NCI-H1417 (cell line): ENCODE measurements at places on chromosomes 2 and 18.

DNA sequence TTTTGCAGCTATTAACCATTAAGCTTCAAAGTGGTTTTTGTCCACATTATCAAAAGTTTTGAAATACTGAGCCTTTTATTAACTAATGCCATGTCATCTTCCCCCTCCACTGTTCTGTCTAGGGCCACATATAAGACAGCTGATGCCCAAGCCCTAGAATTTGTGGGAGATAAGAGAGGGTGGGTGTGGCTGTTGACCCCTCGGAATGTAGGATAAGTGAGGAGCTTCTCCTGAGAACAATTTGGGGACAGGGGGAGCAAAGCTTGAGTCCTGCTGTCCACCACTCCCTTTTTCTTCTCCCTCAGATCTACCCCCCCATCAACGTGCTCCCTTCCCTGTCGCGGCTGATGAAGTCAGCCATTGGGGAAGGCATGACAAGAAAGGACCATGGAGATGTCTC lies 14.3 kb upstream of the ANKRD53 start:
- DNase-seq, result no peak

- DNase-seq, result no peak
Measured at GRCh38 chr2:7071154-7071553, 153.9 kb downstream of the RNF144A start.

GRCh38 chr18:76505614-76506013 lies 10.6 kb upstream of the ZNF516 start:
- DNase-seq, result no peak

DNA sequence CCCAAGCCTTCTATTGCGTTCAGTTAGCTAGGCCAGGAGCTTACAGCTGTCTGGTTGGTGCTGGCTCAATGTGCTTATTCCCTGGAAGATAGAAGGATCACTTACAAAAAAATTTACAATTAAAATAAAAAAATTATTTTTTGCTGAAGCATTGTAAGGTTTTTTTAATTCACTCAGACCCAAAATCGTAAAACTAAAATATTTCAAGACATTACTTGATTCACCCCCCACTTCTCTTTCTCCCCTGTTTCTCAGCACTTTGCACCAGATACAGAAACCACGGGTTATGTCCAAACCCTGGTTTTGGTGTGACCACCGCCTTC lies 911 bp upstream of the PTPRM start:
- no peak for DNase-seq

- no peak for DNase-seq
Measured at GRCh38 chr2:196537311-196537710, 102.2 kb upstream of the CCDC150 start.

DNA sequence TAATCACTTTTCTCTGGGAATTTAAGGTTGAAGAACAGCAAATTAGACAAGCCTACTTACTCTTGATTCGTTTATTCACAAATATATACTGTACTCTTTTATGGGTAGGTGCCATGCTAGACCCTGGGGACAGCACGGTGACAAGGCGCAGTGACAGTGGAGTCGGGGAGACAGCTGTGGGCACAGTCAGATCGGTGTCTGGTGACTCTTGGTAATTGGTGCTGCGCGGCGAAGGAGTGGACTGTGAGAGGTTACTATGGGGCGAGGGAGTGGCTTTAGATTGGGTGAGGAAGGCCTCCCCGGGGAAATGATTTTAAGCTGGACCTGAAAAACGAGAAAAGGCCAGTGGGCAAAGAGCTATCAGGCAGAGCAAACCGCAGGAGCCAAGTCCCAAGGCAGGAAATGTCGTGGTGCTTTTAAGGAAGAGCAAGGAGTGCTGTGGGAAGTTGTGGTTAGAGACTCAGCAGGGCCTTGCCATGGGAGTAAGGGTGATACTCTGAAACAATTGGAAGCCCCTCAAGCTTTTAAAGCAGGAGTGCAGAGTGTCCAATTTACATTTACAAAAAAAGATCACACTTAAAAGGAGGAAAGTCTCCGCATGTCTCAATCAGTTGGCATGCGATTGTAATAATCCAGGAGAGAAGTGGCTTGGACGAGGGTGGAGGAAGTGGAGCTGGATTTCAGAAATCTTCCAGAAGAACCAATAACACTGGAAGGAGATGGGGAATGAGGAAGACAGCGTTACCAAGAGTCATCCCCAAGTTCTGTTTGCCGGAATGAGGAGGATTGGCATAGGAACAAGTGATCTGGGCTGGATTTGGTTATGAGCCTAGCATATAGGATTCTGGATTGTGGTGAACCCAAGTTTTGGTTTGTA lies 36.1 kb upstream of the TXNDC2 start:
- no peak for DNase-seq

DNA sequence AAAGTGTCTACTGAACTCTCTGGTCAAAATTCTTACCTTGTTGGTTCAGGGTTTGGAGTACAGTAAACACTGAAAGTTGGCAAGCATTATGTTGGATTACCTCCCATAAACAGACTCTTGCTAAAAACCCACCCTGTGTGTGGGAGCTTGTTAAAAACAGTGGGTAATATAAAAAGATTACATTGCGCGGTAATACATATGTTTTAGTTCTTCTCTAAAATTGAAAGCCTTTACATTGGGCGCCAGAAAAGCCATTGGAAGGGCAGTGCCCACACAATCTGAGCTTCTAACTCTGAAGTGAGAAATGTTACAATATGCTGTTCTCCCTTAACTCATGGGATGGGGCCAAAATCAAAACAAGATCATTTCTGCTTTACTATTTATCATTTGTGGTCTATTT lies 510.7 kb downstream of the CNTNAP5 start:
- no peak for DNase-seq

DNA sequence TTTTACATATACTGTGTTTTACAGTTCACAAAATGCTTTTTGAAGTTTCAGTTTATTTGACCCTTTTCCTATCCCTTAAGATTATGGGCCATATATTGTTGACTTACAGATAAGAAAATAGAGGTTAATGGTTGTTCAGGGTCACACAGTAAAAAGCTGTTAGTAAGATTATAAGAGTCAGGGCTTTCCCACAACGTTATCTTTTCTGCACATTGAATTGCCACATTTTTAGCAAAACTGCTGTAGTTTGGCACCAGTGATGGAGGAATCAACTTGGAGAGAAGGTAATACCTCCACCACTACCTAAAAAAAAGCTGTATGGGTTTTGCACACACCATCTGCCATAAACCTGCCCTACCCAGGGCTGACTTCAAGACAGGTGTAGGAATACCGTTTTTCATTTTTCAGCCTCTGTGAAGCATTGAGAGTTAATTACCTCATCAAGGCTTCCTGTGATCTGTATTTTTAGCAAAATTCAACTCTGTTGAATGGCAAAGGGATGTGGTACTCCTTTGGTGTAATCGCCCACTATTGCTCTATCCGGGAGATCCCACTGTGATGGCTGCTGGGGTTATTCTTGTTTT lies 5.0 kb downstream of the SOWAHC start:
- no peak for DNase-seq

GRCh38 chr2:98485453-98485755 lies 40.7 kb downstream of the INPP4A start:
- no peak for DNase-seq

- DNase-seq, result no peak
Measured at GRCh38 chr2:122384768-122385333, 629.4 kb downstream of the TSN start.

GRCh38 chr2:16413947-16414346 lies 251.7 kb downstream of the CYRIA start:
- no peak for DNase-seq

DNA sequence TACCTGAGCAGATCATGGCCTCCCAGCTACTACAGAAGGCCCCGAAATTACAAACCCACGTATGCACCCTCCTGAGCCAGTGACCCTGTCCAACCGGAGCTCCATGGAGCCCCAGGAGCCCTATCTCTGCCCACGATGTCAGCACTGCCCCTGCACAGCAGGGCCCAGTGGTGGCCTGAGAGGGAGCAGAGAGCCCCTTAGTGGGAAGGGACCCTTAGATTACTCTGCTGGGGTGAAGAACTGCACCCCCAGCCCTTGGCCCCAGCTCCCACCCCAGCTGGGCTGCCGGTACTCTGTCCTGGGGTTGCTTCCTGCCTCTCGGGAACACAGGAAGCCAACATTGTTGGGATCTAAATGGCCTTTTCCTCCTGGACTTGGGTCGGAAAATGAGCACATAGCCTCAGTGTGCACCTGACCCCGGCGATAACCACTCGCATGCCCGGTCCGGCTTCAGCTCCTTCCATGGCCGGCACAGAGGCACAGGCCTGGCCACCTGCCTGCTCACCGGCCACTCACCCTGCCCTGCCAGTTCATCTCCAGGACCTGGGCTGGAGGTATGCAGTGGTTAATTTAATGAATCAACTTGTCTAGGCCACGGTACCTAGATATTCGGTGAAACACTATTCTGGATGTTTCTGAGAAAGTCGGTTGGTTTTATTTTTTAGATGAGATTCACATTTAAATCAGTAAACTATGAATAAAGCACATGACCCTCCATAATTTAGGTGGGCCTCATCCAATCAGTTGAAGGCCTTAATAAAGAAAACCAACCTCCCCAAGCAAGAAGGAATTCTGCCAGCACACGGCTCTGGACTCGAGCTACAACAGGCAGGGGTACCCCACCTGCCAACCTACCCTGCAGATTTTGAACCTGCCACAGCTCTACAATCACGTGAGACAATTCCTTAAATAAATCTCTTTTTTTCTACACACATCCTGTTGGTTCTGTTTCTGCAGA lies 19.2 kb downstream of the TNS1 start:
- DNase-seq, result no peak

- peak; percentile 87 for DNase-seq
Measured at GRCh38 chr2:45813003-45813941, 161.8 kb downstream of the PRKCE start.

- no peak for DNase-seq
Measured at GRCh38 chr2:2530334-2530733, 199.3 kb upstream of the MYT1L start.

DNA sequence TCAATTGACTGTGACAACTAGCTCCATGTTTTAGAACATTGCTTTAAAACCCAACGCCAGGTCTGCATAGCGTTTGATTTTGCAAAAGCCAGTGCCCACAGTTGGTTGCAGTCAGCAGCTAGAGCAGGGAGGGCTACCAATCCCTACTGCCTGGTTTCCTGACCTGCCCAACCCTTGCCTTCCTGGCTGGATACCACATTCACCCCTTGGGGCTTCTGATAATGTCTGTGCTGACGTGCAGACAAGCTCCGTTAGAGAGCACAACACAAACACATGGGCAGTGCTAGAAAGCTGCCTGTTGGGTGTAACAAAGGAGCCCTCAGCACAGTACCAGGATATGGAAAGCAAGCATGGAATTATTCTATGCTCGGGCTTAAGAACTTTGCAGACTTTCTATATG lies 71.4 kb upstream of the THSD7B start:
- no peak for DNase-seq

DNA sequence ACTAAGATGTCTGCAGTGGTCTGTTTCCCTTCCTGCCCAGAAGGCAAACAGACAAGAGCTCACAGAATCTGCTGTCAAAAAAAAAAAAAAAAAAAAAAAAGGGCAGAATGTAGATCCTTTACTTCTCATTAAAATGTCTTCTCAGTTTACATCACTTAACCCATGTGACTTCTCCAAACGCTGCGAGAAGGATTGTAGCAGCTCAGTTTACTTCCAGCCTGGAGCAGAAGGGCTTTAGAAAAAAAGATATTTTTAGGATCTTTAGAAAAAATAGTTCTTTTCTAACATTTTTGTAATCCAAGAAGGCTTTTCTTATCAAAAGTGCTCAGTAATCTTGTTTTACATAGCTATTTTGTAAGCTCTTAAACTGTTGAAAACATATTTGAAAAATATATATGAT lies 425.4 kb downstream of the CNTNAP5 start:
- no peak for DNase-seq

GRCh38 chr2:202653890-202654289 lies 19.1 kb downstream of the FAM117B start:
- DNase-seq, result no peak

- DNase-seq, result no peak
Measured at GRCh38 chr2:39778233-39778632, 825 bp downstream of the THUMPD2 start.

- DNase-seq, result no peak
Measured at GRCh38 chr18:59026364-59026763, 113.3 kb upstream of the SEC11C start.

DNA sequence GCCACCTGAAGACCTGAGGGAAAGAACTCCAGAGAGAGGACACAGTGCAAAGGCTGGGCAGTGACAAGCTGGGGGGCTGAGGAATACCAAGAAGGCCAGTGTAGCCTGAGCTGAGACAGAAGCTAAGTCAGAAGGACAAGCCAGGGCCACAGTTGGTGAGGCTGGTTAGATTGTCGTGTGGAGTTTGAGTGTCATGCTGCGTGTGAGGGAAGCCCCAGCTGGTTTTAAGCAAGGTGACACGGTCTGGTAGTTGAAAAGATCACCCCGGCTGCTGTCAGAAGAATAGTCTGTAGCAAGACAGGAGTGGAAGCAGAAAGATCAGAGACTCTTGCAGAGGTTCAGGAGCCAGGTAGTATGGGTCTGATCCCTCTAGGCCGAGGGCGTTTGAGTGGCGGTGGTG lies 50.6 kb upstream of the RMDN2 start:
- no peak for DNase-seq

GRCh38 chr2:17583646-17584045 lies 43.1 kb downstream of the VSNL1 start:
- no peak for DNase-seq

- DNase-seq, result peak; percentile 51
Measured at GRCh38 chr2:9771481-9772017, 71.7 kb upstream of the TAF1B start.

DNA sequence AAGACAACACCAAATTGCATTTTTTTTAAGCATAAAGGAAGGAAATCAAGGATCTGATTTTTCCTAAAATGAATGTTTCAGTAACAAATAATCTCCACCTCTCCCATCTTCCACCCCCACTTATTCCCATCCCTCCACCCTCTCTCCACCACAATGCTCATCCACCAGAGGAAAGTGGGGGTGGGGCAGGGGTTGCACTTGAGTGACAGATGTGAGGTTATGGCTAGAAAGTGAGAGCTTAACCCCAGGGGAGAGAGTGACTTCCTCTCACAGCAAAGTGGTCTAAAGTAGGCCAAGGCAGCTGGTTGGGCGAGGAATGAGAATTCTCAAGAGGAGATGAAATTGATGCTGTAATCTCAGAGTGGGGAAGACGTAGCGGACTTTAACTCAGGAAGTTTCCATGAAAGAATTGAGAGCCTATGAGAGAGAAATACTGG lies 104.7 kb downstream of the HNRNPLL start:
- peak; percentile 82 for DNase-seq

- DNase-seq, result peak; percentile 76
Measured at GRCh38 chr2:168732100-168732499, 70.3 kb upstream of the NOSTRIN start.

DNA sequence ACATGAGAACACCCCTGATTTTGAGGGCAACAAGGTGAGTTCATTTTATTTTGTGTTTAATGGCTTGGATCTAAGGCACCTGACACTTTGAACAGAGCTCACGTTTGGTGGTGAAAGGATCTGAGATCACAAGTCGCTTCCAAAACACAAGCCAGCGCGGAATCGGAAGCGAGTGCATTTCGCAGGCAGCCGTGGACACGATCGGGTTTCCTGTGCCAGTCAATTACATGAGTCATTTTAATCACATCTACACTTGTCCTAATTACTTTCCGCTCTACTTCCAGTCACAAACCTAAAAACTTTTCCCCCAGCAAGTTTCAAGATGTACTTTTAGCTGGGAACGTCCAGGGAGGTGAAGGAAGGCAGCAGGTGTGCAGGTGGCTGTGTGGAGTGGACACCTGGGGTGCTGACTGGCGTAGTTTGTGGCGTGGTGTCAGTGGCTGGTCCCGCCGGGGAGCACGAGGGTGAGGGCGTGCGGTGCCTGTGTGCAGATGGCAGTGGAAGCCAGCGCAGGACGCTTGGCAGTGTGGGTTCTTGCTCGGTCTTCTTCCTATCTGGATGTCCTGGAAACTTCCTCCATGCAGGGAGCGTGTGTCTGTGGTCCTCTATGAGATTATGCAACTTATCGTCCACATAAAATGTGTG lies 75.6 kb downstream of the DCDC2C start:
- peak; percentile 69 for DNase-seq
